Effector CD4-positive, alpha-beta T cell (primary cell): ENCODE measurements at places on chromosomes 1 and 21.

- peak; percentile 66 for DNase-seq
Observed at GRCh38 chr1:17419626-17420328, 19.7 kb downstream of the RCC2 start.

DNA sequence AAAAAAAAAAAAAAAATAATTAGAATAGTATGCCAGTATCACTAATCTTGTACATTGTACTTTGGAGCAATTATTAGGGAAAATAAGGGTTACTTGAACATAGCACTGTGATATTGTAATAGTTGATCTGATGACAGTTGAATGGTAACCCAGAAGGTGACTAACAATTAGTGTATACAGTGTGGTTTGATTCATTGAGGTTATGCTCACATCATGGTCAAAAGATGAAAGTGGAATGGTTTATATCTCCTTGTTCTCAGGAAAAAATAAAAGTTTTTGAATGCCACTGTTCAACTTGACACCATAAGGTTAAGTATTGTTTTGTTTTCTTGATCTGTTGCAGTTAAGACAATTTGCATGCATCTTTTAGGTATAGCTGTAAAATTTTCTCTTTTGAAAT lies 87.0 kb downstream of the GPR52 start:
- DNase-seq = no peak

GRCh38 chr1:3857791-3858129 lies 484 bp downstream of the DFFB start:
- no peak for DNase-seq

DNA sequence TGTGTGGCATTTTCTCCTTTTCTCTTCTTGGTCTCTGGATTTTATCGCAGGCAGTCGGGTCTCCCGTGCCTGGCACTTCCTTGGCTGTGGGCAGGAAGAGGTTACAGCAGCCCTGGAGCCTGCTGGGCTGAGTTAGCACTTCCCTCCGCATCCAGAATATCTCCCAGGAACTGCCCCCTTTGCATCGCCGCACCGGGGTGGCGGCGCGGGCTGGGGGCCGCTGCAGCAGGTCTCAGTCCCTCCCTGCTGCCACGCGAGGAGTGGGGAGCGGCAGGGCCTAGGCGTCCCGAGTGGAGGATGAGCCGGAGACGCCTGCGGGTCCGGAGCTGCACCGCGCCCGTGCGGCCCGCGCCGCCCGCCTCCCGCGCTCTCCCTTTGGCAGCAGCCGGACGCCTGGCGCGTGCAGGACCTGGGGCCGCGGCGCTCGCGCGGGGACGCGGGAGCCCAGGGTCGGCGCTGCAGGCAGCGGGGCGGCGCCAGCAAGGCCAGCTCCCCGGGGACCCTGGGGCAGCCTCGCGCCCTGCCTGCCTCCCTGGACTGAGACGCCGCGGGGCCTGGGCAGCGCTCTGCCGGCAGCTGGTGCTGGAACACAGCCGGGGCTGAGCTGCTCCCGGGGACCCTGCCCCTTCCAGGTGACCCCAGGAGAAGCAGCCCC lies 192.8 kb downstream of the PRDM2 start:
- DNase-seq = no peak

DNA sequence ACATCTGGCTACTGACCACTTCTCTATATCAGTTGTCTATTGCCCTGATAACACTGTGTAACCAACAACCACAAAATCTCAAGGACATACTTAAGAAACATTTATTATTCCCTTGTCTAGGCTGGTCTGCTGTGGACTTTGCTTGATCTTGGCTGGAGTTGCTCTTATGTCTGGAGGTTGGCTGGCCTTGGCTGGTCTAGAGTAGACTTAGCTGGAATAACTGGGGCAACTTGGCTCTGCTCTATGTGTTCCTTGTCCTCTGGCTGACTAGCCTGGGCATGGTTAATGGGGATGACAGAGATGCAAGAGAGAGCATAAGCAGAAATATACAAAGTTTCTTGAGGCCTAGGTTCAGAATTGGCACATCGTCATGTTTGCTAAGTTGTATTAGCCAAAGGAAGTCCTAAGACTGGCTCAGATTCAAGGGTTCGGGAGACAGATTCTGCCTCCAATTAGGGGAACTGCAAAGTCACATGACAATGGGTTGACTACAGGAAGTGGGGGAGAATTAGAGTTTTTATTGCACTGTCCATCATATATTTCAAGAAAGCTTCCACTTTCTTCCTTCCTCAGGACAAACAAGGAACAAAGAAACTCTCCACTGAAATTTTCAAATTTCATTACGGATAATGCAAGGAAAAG lies 61.4 kb upstream of the HMCN1 start:
- DNase-seq = no peak

- DNase-seq = no peak
Observed at GRCh38 chr1:21537511-21537931, 28.3 kb downstream of the ALPL start.

DNA sequence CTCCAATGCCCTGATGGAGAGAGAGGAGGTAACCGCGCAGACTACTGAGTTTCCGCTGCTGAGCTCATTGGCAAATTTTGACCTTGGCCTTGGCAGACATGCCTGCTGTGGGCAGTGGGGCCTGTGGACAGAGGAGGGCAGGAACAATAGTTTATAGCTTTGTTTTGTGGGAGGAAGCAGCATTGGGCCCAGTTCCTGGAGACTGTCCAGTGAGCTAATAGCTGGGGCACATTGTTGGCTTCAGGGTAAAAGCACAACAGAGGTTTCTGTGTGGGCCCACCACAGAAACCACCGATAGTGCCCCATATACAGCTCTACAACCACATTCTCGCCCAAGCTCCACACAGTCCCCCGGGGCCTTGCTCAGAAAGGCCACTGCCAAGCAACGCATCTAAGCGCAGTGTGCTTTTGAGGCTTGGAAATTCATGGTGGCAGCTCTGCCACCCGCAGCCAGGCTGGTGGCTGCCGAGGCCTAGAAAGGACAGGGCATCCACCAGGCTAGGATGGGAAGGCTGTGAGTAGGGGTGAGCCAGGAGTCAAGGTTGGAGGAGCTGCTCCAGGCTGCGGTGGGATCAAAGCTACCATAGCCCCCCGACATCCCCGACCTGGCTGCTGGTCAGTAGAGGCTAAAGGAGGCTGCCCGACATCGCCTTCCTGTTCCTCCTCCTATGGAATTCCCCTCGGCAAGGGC lies 43.2 kb downstream of the NEK2 start:
- DNase-seq = no peak

GRCh38 chr1:227174164-227174563 lies 144.1 kb downstream of the CDC42BPA start:
- no peak for DNase-seq

DNA sequence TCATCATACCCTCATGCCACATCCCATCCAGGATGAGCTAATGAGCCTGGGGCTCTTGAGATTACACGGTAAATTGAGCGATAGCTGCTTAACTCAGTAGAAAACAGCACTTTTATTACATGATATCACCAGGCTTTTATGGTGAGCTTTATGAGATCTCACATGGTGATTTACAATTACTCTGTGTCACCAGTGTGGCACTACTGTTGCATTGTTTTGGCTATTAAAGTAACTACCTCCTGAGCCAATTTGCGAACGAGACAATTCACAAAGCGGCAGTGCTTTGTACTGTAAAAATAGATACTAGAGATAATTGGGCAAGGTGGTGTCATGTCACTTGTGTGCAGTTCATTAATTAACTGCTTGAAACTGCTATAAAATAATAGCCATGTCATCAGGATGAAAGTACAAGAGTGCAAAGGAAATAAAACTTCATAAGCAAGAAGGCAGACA lies 767.7 kb upstream of the ADGRL2 start:
- DNase-seq = no peak

- no peak for DNase-seq
Observed at GRCh38 chr21:24716281-24716918, 890.9 kb downstream of the MRPL39 start.

DNA sequence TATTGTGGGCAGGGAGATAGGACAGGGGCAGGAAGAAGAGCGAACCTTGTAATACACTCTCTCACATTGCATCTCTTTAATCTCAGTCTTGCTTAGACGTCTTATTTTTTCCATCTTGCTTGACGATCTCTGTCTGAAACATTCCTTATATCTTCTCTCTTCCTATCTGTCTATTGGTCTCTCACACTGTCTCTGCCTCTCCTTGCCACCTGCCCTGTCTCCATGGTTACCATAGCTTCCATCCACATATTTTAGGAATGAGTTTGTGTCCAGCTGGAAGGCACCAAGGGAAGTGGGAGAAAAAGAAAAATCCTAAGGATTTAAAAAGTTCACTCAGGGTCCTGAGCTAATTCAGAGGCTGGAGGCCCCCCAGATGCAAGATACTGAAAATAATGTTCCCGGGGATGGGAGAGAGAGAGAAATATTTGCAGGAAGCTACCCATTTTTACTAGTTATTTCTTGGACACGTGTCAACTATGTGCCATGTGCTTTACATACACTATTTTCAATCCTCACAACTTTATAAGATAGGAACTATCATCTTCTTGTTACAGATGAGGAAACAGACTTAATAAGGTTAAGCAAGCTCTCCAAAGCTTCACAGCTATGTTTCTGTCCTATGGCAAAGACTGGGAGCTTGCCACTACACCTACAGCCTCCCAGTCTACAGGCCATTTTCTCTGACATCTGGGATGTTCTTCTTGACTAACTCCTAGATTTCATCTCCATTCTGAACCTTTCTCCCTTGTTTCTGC lies 933 bp downstream of the ANKRD34A start:
- no peak for DNase-seq

DNA sequence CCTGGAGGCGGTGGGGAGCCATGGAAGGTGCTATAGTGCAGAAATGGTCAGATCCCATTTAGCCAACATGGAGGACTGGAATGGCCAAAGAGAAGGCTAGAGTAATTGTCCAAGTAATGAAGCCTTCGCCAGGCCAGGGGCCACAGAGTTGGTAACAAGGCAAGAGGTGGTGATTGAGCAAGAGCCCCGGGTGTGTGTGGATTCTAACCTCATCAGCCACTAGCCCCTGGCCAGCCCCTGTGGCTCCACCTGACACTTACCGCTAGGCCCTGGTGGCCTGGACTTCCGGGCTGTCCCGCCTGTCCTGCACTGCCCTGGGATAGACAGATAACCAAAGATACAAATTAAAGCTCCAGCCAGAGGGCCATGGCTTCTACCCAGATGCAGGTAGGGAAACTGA lies 9.9 kb downstream of the COL9A2 start:
- no peak for DNase-seq

DNA sequence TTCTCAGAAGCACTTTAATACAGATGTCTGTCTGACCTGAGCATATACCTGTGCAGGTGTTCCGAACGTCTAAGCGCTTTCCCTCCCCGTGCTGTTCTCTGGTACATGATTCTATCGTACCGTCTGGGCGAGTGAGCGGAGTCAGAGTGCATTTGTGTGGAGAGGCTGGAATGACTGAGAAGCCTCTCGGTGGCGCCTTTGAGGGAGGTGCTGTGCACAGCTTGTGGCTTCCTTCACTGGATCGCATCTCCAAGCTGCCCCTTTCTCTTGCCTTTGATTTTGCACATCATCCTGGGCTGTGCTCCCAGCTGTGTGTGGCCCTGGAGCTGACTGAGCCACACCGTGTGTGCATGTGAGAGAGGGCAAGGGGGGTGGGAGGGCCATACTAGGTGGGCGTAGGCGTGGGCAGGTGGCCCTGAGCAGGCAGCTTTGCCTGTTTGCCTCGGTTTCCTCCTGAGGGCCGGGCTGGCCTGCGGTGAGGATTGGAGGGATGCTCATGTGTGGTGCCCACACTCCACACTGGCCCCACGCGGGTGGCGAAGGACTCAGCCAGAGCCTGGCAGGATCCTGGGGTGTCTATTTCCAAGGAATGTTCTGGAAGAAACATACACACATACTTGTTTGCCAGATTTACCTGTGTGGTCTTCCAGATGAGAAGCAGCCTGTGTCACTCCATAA lies 105.3 kb downstream of the ADARB1 start:
- no peak for DNase-seq

DNA sequence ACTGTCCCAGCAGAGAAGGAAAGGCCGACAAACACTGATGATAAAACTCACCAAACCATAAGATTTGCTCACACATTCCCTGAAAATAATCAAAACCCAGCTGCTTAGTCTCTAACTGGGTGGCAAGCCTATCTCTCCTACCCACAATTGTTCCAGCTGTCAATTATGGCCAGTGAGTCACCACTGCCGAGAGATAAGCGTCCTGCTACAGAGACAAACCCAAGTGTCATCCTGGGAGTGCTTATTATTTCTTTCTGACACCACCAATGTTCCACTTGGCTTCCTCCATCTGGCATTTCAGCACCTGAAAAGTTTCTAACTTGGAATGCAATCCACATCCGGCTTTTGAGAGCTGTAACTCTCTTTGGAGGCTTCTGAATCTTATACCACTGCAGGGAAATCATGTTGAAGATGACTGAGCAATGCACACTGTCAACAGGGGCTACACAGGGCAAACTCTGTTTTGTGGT lies 51.5 kb upstream of the VAV3 start:
- no peak for DNase-seq

DNA sequence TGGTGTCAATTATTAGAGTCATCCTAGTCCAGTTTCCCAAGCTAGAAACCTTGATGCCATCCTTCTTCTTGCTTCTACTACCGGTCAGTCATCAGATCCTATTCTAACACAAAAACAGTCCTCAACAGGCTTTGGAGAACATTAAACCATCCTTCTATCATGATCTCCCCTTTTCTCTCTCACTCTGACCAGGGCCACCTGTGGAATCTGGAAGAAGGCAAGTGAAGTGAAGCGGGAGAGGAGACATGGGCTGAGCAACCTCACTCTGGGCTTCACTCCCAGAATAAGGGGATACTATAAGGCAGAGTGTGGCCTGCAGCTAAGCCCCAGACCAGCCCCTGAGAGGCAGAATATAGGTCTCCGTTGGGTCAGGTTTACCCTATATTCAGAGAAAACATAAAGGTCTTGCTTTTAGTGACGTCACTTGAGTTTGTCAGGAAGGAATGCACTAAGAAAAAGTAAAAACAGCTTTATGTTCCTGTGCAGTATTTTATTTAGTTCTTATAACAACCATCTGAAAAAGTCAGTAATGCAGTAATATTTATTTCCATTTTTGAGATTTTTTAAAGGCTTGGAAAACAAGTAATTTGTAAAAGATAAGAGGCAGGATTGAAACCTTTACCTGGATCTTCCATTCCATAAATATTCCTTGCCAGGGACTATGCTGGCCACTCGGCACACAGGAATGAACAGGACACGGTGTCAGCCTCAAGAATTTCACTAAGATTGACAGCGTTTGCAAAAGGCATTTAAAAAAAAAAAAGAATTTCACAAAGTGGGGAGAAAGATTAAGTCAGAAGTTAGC lies 61.3 kb downstream of the NFASC start:
- no peak for DNase-seq

GRCh38 chr21:14991957-14992356 lies 72.8 kb downstream of the NRIP1 start:
- no peak for DNase-seq
